ENCODE measurements at places on chromosomes 4 and X. TPM values are rescaled to one million over a fixed set of nuclear protein-coding genes. Genes with fewer than 3 reads are reported as not detected.

DNA sequence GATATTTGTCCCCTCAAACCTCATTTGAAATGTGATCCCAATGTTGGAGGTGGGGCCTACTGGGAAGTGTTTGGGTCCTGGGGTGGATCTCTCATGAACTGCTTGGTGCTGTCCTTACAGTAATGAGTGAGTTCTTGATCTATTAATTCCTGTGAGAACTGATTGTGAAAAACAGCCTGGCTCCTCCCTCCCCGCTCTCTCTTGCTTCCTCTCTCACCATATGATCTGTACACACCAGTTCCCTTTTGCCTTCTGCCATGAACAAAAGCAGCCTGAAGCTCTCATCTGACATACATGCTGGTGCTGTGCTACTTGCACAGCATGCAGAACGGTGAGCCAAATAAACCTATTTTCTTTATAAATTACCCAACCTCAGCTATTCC lies 11.2 kb upstream of the YIPF7 start:
- no peak for DNase-seq

DNA sequence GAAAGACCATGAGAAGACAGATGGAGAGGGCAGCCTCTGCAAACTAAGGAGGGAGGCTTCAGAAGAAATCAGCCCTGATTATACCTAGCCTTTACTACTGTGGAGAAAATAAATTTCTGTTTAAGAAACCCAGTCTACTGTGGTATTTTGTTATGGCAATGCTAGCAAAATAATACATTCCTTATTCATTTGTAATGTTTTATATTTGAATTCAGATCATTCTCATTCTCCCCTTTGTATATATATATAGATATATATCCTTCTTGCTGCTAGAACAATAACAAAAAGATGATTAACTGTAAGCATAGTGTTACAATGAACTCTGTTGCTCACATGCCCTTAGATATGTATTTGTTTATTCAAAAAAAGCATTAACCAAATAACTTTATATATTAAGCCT lies 22.5 kb downstream of the DMD start:
- no peak for DNase-seq

IL2 gene
- not detected for total RNA-seq

DNA sequence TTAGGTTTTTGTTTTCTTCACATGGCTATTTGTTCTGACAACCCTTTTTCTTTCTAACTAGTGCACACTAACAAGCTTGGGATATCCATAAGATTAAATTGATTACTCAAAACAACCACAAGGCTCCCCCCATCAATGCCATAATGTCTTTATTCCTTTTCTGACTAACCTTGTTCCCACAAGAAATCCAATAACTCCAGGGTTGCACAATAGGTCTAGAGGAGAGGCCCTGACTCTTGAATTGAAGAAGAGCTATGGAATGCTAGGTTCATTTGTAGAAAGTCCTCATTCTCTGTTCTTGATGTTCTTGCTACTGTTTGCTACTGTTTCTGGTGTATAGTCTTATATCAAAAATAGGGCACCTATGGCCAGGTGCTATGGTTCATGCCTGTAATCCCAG lies 71.0 kb downstream of the PRRG1 start:
- DNase-seq: no peak

DNA sequence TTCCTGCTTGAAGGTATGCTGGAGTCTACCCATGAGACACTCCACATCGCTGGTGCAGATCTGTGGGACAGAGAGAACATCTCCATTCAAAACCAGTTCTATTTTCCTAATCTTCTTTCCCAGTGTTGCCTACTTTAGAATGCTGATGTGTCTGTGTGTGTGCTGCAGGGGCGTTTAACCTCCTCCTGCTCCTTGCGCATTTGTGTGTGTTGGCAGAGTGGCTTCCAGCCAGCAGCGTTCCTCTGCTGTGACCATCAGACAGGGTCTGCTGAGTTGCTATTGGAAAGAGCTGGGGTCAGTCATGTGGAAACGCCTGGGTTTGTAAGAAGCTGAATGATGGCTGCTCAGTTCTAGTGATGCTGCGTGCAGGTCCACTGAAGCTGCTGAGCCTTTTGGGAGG lies 223.6 kb downstream of the RBMX2 start:
- DNase-seq: no peak

DNA sequence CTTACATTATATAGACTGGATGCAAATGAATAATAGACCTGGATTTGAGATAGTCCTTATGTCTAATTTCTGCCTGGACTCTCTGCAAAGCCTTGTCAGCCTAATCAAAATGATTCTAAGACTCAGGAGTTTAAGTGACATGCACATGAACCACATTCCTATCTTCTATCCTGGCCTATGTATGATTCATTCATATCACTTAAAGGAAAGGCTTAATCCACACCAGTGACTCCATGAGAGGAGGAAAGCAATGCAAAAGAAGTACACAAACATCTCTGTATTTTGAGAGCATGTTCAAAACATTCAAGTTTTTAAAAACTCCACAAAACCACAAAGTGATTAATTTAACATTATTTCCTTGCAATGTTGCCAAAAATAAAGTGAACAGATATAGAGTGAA lies 14.6 kb downstream of the AMOT start:
- DNase-seq: no peak

GRCh38 chr4:23887173-23887572 lies 2.7 kb downstream of the PPARGC1A start:
- DNase-seq: no peak

DNA sequence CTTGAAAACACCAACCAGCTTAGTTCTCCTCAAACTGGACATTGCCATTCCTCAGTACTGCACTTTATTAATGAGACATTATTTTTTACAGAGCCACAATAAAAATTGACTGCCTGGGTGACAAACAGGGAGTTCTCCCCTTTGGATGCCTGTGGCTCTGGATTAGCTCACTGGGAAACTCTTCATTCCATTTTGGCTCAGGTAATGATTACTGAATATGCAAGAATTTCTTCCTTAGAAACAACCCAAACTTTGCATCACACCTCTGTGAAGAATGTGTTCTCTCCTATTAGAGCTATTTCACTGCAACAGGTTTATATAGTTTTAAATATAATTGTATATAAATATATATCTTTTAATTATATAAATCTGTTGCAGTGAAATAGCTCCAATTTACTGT lies 2065.8 kb downstream of the ARAP2 start:
- no peak for DNase-seq

DNA sequence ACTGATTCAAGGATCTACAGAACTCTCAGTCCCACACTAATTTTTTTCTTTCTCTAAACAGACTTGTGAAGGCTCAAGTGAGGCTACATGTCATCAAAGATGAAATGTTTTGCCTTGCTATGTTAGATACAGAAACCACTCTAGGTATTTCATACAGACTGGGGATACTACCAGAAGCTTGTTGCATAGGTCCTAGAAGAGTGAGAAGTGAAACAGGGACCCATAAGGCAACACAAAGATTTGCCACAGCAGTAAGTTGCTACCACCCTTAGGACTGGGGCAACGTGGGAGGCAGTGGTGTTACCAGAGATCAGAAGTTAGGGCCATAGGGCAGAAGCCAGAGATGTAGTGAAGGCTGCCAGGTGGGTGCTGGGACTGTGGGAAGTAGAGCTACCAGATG lies 50.7 kb upstream of the MID1IP1 start:
- no peak for DNase-seq

DNA sequence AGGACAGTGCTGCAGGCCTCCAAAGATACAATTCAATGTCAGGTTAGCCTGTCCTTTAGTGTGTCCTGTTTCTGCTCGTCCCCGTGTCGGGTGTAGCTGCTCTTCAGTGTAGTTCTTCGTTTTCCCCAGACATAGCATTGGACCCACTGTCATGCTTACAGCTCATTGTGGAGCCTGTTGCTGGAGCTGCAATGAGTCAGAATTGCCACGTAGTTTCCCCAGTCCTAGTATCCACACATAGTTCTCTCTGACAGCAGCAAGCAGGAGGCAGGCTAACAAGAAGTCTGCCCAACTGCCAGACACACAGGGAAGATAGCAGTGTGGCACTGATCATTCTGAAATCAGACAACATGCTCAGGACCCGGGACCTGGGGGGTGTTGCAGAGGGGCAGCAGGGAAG lies 49.2 kb downstream of the MOSPD2 start:
- DNase-seq: peak; percentile 55

GRCh38 chr4:47032405-47033106 lies 1.2 kb downstream of the GABRB1 start:
- peak; percentile 26 for DNase-seq

STATH gene
- total RNA-seq: not detected

DNA sequence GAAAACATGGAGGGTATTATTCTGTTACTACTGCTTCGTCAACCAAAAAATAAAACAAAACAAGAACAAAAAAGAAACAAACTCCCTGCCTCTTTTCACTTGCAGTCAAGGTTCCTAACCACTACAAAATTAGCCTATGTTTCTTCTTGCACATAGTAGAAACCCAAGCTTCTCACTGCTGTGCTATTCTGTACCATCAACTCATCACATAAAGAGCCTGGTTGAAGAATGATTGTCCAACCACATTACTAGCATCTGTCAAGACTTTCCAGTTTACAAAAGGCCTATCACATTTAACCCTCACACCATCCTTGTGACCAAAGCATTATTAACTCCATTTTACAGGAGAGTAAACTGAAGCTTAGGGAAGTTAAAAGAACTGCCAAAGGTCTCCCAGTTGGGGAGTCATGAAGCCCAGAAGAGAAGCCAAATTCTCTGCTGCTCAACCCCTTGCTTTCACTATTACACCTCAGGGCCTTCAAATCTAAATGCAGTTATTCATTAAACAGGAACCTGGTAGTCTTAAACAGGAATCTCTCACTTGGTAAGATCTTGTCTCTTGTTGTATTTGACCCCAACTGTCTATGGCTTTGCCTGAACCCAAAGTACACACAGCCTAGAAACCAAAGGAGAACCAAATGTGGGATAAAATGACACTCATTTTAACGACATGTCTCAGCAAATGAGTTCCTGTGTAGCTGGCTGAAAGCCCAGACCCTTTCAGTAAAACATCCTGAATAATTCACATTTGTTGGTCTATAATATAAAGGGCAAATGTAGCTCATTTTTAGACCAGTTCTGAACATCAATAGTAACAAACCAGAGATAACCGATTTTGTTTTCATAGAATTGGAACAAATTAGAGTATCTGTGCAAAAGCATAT lies 8.6 kb downstream of the F9 start:
- no peak for DNase-seq

SHROOM2 gene
- 4.3 TPM for total RNA-seq

GRCh38 chrX:63917296-63917695 lies 132.3 kb upstream of the ARHGEF9 start:
- no peak for DNase-seq

GRCh38 chr4:53775381-53775780 lies 184.1 kb upstream of the LNX1 start:
- DNase-seq: no peak

GRCh38 chrX:112734290-112734689 lies 54.6 kb upstream of the LHFPL1 start:
- DNase-seq: no peak

DNA sequence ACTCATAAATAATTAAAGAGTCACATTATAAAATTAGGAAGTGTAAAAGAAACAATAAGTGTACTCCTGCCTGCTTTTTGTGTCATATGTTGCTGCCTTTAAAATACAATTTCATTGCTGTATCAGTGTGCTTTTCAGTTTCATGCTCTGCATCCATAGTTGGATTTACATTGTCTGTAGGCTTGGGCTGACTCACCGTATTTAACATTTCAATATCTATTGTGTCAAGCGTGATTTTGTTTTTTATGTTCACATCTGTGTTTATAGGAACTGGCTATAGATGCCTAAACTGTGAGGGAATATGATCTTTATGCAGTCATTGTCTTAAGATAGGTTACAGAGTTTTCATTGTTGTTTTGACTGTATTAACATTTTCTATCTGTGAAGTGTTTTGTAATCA lies 18.1 kb downstream of the CCSER1 start:
- no peak for DNase-seq

- DNase-seq: no peak
Measured at GRCh38 chrX:16319929-16320328, 152.6 kb downstream of the MAGEB17 start.

DNA sequence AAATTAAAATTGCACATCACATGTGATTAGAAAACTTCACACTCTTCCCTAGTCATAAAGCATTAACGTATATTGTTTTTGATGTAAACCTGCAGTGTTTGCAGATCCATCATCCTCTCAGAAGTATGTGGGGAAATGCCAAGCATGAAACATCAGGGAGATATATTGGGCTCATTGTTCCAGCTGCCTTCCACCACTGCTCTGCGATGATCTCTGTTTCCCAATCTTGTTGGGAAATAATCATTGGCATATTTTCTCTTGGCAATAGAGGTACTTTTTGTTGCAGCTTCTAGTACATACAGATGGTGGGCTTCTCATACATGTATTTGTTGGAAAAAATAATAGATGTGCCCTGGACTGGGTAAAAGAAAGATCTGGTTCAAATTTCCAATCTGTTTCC lies 466.3 kb upstream of the HS3ST1 start:
- no peak for DNase-seq

CDS1 gene
- total RNA-seq: not detected

PDCL2 gene
- total RNA-seq: not detected

DNA sequence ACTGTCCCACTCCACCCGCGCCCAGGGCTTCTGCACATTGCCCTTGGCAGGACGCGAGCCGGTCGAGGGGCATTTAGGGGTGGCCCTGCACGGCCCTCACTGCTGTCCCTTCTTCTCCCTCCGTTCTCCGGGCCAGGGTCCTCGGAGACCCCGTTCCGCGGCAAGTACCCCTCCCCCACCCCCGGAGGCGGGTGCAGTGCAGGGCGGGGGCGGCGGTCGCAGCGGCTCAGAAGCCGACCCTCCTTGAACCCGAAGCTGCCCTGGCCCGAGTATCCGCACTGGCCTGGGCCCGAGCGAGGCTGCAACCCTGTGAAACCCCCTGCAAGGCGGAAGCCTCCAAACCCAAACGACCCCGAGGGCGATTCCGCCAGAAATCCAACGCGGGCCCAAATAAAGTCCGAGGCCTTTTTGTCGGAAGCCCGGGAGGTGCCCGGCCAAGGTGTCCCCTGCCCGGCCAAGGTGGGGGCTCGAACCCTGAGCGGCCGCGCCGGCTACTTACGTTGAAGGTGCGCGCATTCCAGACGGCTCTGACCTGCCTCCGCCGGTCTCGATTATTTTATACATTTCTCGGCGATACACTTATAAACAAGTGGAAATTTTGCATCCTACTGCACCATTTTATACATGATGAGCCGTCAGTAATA lies 53.1 kb upstream of the TMEM33 start:
- no peak for DNase-seq

DNA sequence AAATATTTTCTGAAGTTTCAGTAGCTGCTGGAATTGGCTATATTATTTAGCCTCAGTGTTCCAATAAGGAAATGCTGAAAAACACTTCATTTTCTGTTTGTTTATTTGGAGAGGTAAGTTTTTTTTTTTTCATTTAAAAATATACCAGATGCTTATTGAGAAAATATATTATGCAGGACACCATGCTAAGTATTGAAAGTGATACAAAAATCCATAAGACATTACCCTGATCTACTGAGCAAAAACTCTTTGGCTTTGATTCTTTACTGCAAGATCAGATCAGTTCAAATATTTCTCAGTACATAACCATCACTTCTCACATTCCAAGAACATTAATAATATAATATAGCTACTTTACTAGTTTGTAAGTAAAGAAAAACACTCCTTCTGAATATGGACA lies 123.4 kb upstream of the PACRGL start:
- no peak for DNase-seq

Measured in SJSA1 (cell line).